Stimulated activated CD4-positive, alpha-beta T cell treated with anti-CD3 and anti-CD28 coated beads, TNF-alpha, amount 100 ng/mL, for 1 hour (primary cell): ENCODE measurements at places on chromosomes 4 and X.

DNA sequence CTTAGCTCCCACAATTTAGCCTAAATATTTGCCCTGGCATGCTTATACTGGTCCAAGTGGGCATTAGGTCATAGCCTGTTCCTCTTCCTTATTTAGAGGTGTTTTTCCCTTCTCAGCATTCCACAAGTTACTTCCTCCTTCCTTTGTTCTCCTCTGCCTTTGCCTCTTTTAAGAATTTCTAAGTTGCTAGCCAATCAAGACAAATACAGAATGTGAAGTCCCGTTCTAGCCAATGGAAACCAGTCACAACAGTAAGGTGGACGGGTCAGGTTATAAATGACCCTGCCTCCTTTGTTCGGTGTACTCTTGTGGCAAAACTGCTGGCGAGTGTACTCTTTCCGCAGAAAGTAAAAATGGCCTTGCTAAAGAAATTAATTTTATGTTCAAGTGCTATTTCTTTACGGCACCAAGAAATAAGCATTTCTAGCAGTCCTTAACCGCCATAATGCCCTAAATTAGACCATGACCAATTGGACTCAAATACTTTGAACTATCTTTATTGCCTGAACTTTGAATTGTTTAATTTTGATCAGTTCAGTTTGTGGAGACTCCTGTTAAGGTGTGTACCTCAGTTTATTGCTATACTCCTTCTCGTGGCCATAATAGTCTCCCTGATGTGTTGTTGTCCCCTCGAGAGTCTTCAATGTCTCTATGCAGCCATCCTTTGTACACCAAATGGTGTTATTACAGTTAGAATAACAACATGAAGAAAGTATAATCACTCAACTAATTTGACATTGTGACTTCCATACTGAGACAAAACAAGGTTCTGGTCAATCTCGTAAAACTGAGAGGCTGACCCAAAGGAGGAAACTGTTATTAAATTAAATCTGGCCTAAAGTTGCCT lies 1.6 kb upstream of the HADH start:
- no peak for DNase-seq

DNA sequence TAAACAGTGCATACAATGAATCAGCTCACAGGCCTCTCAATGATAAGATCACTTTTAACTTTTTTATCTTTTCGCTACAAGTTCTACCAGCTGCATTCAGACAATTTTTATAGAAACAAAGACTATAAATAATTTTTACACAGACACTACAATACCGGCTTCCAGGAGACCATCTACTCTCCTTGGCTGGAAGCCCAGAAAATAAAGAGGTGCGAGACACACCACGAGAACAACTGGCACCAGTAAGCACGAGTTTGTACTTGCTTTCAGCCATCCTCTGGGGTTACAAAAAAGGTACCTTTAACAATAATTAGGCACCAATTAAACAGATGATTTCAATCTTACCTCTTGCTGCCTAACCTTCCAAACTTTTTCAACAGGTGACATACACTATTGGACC lies 11.2 kb upstream of the PRDX4 start:
- DNase-seq, result no peak

GRCh38 chr4:158599150-158599549 lies 72.5 kb downstream of the C4orf46 start:
- no peak for DNase-seq

GRCh38 chr4:2804973-2805501 lies 12.2 kb downstream of the SH3BP2 start:
- DNase-seq, result no peak

- DNase-seq, result no peak
Measured at GRCh38 chr4:23212558-23212957, 519.8 kb downstream of the GBA3 start.

DNA sequence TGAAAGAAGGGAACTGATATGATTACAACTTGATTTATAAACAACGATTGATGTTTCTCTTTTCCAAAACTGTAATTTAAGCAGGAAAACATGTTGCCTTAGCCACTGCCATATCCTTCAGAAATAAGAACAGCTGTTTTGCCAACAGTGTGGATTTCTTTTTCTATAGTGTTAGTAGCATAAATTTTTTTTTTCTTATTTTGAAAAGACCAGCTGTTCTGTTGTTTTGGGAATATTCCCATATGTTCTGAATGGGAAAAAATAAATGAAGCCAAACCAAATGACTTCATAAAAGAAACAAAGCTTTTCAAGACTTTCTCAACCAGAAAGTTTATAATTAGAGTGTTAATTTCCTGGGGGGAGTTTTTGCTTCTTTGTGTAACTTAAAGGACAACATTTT lies 83.9 kb upstream of the ARHGAP24 start:
- no peak for DNase-seq

GRCh38 chr4:128711361-128711760 lies 98.1 kb upstream of the JADE1 start:
- no peak for DNase-seq

- no peak for DNase-seq
Measured at GRCh38 chr4:109648266-109648996, 54.8 kb downstream of the CASP6 start.

- DNase-seq, result no peak
Measured at GRCh38 chr4:185479507-185479971, 8.0 kb upstream of the CCDC110 start.

DNA sequence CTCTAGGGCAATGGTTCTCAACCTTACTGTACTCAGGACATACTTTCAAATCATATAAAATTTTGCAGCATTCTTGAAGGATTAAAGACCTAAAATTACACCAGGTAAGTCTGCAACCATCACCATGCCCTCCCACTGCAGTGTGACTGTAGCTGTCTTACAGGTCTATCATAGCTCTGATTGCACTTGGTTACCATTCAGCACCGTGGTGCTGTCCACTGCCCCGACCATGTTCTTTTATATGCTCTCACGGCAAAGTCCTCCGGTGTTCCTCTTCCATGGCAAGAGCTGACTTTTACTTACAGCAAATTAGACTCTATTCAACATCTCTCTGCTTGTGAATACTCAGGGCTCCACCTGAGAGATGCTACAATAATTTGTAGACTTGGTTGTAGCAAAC lies 11.5 kb downstream of the CRMP1 start:
- no peak for DNase-seq

- DNase-seq, result no peak
Measured at GRCh38 chr4:21753084-21753760, 195.3 kb downstream of the KCNIP4 start.

GRCh38 chr4:156686120-156686519 lies 285.5 kb downstream of the PDGFC start:
- DNase-seq, result no peak

DNA sequence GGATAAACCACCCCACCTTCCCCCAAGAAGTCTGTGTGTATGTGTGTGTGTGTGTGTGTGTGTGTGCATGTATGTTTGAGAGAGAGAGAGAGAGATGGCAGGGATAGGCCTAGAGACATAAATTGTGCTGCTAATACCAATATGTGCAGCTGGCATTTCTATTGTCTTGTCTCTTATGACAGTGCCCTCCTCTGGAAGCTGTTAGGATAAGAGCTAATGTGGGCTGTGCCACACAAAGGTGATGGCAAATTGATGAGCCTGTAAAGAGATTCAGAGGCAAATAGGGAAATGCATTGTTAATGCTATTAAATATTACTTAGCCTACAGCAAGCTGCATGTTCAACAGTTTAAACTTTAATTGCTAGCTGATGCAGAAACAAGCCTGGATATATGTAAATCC lies 332.0 kb downstream of the NKX6-1 start:
- DNase-seq, result no peak

DNA sequence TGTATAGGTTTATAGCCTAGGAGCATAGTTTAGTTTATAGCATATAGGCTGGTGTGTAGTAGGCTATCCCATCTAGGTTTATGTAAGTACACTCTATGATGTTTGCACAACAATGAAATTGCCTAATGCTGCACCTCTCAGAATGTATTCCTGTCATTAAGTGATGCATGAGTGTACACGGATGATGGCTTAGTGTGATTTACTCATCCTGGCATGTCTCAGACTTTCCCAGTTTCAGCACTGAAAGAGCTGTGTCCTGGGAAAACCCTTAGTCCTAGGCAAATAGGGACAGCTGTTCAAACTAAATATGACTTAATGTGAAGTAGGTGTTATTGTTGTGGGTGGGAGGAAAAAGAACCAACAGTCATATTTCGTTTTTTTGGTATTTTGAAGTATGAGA lies 264.9 kb upstream of the MAGEB18 start:
- DNase-seq, result no peak

DNA sequence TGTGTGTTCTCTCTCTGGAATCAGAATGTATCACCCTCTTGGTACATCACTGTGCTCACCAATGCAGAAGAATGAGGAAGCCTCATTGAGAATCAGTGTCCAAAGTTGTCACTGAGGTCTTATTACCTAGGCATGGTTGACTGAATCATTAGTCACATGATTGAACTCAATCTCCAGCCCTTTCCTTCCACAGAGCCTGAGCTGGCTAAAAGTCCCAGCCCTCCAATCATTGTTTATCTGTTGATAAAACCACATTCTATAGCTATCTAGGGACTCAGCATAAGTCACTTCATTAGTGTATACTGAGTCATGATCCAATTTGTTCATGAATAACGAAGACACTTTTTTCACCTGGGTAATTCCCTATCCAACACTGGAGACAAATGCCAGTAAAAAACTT lies 396.8 kb downstream of the TRAM1L1 start:
- DNase-seq, result no peak

GRCh38 chr4:98522636-98523395 lies 135.6 kb downstream of the TSPAN5 start:
- DNase-seq, result no peak

GRCh38 chrX:72468607-72469006 lies 104.0 kb downstream of the HDAC8 start:
- no peak for DNase-seq

- no peak for DNase-seq
Measured at GRCh38 chr4:140092094-140092851, 61.7 kb downstream of the MAML3 start.

DNA sequence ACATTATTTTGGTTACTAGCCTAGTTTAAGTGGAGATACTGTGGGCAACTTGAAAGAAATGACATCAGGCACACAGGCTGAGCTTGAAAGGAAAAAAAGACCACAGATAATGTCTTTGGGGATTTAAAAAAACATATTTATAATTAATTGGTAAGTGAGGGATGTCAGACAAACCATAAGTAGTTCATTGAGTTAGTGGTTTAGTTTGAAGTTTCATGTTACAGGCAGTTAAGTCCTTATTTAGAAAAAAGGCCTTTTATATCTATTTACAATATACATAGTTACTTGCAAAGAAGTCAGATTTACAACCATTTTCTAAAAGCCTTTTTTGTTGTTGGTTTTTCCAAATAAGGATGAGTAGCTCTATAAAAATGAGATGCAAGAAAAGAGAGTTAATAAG lies 89.2 kb downstream of the CDS1 start:
- DNase-seq, result no peak

DNA sequence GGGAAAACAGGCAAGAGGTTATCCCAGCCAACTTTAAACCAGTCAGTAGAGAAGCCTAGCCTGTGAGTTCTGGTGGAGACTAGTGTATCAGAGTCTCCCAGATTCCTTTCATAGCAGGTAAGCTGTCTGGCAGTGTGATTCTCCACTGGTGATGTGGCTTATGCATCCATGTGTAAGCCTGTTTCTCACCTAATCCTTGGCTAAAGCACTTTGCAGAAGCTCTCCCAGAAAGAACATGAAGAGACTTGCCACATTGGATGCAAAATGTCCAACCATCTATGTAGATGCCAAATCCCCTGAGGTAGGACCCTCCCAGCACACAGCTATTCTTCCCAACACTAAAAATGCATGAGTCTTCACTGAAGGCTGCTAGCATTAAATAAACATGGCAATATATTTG lies 111.7 kb downstream of the CHRNA9 start:
- DNase-seq, result no peak

DNA sequence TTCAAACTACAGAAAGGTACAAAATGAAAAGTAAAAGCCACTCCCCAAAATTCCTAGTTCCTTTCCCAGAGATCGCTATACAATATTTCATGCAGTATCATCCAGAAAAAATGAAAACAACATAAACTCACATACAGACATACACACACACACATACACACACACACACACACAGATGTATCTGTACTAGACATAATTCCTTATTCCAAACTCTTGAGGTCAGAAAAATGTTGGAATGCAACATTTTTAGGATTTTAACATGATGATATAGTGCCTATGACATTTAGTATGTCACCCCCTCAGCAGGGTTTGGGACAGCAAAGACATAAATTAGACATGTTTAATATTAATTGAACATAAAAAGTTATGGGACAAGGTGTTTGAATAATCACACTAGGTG lies 73.4 kb upstream of the LHFPL1 start:
- no peak for DNase-seq

DNA sequence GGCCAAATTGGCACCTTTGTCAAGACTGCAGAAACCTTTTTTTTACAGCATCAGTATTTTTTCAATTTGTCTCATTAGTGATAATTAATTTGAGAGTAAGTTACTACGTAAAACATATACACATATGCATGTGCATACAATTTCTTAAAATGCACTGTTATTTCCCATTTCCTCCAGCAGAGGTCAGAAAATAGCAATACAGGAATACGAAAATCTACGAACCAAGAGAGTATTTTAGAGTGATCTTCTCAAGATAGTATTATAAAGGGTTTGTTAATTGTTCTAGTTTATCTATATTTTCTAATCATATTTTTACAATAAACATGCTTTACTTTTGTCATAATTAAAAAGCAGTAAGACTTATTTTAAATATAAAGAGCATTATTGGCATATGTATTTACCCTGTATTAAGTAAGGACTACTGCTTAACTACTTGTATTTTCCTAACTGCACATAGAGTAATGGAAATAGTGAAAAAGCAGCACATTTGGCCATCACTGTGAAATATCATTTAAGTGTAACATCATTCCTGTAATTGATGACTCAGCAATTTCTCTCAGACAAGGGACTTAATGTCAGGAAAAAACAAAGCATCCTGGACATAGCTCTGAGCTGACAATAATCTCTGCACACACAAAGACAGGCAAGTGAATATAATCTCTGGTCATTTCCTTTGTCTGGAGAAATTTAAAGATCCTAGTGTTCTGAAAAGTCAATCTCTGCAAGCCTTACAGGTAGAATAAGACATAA lies 45.6 kb downstream of the MAOB start:
- no peak for DNase-seq

DNA sequence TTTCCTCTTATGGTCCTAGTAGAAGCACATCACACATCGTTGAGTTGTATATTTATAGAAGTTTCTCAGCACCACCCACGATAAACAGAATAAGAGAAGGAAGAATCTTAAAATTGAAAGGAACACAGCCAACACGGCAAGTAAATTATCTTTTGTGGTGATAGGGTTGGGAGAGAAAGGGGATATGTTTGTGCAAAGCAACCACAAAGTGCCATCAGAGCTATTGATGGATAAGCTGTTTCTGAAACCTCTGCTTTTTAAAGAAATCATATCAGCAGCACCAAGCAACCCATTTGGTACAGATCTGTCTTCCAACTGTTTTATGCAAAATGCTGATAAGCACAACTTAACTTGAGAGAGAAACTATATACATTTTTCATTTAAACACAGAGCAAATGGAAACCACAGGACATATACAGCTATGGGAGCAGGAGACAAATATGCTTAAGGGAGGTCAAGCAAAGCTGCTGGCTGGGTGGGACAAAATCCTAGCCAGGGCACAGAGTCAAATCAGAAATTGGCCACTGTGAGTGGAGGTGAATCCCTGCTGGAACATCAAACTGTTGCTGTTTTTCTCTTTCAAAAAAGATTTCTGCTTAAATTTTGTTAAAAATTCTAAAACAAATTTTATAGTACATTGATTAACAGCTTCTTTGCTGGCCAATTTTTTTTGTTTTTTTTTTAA lies 194.0 kb upstream of the HHIP start:
- no peak for DNase-seq

GRCh38 chr4:153522802-153523094 lies 56.6 kb downstream of the TMEM131L start:
- DNase-seq, result peak; percentile 26

- no peak for DNase-seq
Measured at GRCh38 chr4:77777135-77777807, 41.9 kb downstream of the CNOT6L start.
